Effector memory CD4-positive, alpha-beta T cell (primary cell): ENCODE measurements at places on chromosomes 2 and 18.

DNA sequence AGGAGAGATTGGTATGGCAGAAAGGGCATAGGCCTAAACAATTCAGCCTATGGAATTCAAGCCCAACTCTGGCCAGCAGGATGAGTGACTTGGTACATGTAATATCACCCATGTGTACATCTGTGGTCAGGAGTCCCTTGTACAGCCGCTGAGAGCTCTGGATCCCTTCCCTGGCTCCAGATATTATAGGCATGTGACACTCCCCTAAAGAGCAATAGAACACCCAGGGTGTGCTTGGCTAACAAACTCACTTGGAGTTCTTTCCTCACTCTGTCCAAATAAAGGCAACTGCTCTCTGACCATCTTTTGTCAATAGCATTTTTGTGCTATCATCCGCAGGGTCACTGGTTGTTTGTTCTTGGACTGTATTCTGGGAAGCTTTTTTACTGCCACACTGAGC, 197.4 kb upstream of the NCKAP5 start:
- no peak for DNase-seq

- no peak for DNase-seq
Measured at GRCh38 chr2:170229744-170230143, 51.8 kb downstream of the MYO3B start.

DNA sequence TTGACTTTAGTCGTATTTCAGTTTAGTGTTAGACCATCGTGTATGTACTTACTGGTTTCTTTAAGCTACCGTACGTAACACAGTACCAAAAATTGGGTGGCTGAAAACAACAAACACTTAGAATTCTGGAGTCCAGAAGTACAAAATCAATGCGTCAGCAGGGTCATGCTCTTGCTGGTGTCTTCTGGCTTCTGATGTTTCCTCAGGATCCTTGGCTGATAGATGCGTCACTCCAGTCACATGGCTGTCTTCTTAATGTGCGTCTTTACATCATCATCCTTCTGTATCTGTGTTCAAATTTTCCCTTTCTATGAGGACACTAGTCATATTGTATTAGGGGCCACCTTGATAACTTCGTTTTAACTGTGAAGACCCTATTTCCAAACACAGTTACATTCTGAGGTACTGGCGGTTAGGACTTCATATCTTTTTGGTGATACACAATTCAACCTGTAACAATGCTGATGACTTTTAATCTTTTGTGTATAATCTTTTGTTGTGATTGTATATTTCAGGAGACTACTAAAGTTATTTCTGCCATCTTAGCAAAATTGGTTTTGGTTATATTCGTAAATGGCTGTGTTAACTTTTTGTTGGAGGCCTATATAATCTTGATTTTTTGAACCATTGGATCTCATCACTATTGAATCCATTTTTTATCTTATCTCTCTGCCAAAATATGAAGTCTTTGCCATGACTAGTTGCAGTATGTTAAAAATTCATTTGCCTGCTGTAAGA, 25.4 kb downstream of the ACTR3 start:
- no peak for DNase-seq

GRCh38 chr2:8488001-8488738, 193.7 kb upstream of the ID2 start:
- peak; percentile 77 for DNase-seq

- no peak for DNase-seq
Measured at GRCh38 chr18:63409301-63409700, 13.0 kb downstream of the VPS4B start.

DNA sequence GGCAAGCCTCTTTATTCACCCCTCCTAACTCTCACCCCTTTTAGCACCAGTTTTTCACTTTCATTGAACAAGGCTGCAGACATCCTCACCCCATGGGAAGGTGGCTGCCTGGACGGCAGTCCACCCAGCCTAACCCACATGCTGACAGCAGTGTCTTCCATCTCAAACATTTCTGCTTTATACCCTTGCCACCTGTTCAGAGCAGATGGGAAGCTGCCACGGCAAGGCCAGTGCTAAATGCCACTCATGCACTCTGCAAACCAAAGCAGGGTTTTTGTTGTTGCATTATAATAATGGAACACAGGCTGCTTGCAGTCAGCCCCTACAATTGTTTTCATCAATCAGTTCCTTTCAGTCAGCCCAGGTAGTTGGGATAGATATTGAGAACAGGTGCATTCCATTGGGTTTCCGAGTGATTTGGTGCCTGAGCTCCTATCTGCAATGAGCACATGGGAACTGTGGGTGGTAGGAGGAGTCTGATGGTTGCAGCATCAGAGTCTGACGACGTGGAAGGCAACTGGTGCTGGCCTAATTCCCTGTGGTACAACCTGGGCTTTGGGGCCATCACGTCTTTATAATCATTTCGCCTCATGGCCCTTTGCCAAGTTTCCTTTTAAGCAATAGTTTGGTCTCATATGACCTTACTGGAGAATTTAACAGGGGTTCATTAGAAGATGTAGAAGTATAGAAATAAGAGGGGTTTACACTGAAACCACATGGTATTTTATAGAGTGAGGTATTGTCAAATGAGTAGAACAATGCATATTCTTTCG, 252.5 kb upstream of the SP5 start:
- no peak for DNase-seq

DNA sequence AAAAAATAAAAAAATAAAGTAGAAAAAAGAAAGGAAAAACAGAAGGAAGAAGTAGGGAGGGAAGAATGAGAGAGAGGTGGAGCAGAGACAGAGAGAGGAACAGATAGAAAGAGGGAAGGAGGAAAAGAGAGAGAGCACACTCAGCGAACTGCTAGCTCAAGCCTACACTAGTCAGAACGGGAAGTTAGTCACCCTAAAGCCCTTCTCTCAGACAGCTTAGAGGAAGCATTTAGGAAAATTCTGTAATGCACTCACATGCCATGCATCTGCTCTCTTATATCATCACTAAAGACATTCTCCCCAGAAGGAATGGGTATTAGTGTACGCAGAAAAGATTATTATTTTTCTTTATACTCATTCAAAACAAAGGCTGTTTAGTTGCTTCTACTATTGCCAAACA, 68.1 kb upstream of the SULT1C3 start:
- DNase-seq = no peak

GRCh38 chr2:152497481-152498052, 162.6 kb downstream of the FMNL2 start:
- no peak for DNase-seq

DNA sequence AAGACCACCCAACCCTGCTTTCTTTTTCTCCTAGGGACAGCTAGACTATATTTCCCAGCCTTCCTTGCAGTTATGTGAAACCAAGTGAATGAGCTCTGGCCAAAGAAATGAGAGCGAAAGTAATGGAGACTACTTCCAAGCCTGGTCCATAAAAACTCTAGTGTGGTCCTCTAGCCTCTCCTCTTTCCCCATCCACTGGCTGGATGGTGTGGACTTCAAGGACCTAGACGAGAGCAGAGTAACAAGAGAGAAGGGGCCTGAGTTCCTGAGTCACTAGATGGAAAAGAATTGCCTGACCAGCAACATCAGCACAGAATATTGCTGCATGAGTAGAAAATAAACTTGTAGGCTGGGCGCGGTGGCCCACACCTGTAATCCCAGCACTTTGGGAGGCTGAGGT, 2.9 kb upstream of the TMSB10 start:
- DNase-seq = no peak

DNA sequence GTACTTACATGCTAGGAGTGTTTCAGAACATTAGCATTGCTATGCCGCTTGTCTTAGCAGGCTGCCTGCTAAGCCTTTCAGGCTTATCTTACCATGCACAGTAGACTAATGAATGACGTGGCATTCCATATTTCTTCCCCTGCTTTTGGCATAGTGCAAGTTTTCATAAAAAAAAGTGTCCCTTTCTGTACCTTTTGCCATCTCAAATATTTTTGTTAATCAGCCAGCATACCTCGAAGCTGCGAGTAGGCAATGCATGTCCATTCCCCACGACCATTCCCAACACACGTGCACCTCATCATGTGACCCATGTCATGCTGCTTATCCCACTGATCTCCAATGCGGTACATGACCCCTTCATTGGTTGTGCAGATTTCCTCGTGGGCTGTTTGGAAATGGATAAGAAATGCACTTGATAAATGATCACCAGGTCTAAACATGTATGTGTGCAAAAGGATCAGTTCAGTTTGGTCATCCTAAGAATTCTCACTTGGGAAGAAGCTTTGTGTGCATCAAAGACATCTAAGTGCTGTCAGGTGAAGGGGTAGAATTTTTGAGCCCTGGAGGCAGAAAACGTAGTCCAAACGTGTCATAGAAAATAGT, 13.9 kb downstream of the FN1 start:
- DNase-seq = no peak

DNA sequence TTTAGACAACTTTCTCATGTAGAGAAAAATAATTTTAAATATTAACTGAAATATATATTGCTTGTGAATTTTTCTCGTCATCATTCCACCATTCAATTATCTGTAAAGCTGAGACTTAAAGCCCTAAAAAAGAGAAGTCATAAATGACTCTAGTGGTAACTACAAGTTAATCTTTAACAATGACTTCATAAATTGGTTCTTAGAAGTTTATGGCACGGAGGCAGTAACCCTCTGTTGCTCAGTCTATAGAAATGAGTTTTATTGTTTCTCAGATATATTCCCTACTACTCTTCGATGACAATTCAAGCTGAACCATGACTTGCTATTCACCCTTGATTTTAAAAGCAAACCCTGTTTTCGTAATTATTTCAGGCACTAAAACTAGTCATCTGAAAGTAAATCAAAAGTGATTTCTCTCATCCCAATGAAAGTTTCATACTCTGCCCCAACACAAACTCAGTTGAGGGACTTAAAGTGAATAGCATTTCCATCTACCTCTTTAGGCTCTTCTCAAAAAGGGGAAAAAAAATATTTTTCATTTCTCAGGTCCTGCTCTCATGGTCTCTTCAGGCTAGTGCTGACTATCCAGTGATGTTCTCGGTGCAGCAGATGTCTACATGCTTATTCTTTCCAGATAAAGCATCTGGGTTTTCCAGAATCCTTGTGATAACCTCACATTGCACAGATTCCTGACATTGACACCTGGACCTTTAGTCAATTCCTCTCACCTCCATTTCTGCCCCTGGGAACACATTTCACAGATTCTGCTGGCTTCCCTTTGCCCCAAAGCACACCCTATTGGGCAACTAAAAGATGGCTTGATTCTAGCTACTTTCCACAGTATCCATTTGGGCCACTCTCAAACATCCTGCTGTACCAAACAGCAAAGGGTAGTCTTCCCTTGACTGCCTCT, 207.8 kb upstream of the LRATD1 start:
- no peak for DNase-seq

DNA sequence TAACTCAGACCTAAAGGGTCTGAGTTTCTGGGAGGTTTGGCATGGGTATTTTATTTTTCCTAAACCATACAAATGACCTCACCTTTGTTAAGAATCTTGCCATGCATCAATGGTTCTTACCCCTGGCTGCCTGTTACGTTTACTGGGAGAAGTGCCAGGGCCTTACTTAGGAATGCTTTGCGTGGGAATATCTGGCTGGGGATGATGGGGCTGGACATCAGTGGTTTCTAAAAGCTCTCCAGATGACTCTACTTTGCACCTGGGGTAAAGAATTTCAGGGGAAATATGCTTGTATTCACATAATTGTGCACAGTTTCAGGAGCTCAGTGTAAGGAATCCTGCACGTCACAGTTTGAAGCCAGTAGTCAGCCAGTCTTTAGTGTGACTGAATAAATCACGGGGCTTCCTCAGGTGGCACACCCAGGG, 18.2 kb upstream of the DAW1 start:
- no peak for DNase-seq

DNA sequence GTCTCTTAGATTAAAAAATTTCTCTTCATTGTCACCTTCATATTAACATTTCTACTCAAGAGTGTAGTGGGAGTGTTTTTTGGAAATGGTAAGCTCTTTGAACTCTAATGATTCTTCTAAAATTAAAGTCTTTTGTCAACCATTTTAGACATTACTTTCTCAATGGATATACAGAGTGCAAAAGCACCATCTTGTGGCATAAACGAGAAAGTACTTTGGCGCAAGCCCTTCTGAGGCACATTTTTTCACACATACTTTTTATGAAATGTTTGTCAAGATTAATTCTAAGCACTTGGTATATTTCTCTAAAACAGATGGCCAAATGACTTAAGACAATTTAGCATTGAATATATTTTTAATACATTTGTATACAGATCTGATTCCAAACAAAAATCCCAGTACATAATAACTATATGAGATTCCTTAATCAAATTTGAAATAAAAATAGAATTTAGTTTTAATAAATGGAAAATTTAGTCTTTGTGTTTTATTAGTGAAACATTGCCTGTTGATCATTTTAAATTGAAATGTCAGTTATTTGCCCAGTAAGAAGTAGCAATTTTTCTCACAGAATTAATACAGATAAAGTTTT, 63.3 kb upstream of the GALNT5 start:
- no peak for DNase-seq

GRCh38 chr2:16713011-16713423, 47.4 kb upstream of the CYRIA start:
- no peak for DNase-seq

GRCh38 chr2:36170805-36171204, 184.8 kb upstream of the CRIM1 start:
- DNase-seq = no peak

DNA sequence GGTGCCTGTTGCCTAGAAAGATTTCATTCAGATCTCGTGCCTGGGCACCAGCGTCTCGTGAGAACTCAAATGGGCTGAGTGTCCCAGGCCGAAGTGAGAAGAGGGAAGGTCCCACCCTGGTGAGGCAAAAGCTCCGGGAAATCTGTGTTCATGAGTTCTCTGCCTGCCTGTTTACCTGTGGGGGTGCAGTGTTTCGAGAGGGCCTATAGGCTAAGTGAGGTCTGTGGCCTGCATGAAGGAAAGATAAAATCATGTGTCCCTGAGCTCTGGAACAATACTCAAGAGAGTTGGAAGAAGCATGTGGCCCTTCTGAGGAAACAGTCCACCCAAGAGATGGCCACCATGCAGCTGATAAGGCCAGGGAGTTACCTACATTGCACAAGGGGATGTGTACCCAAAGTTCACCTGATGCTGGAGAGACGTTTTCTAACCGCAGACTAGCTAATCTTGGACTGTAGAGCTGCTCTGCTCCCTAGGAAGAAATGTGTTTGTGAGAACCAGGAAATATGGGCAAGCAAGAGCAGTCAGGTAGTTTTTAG, 63.5 kb upstream of the ST3GAL5 start:
- DNase-seq = no peak
